ENCODE measurements at places on chromosomes 5 and 9. TPM values are rescaled to one million over a fixed set of nuclear protein-coding genes. Genes with fewer than 3 reads are reported as not detected.

The MARCOL gene
- total RNA-seq: not detected

The OTP gene
- not detected for total RNA-seq

The C9orf50 gene
- not detected for total RNA-seq

The ADCY2 gene
- total RNA-seq: 0.20 TPM

The FOXD4L6 gene
- not detected for total RNA-seq

The CDH18 gene
- total RNA-seq: not detected

The SLC45A2 gene
- not detected for total RNA-seq

- DNase-seq: no peak
Measured at GRCh38 chr9:92641092-92641809, 28.7 kb downstream of the IPPK start.

- no peak for DNase-seq
Measured at GRCh38 chr5:180143656-180144364, 65.2 kb downstream of the RASGEF1C start.

- no peak for DNase-seq
Measured at GRCh38 chr5:16855485-16855884, 80.6 kb downstream of the MYO10 start.

DNA sequence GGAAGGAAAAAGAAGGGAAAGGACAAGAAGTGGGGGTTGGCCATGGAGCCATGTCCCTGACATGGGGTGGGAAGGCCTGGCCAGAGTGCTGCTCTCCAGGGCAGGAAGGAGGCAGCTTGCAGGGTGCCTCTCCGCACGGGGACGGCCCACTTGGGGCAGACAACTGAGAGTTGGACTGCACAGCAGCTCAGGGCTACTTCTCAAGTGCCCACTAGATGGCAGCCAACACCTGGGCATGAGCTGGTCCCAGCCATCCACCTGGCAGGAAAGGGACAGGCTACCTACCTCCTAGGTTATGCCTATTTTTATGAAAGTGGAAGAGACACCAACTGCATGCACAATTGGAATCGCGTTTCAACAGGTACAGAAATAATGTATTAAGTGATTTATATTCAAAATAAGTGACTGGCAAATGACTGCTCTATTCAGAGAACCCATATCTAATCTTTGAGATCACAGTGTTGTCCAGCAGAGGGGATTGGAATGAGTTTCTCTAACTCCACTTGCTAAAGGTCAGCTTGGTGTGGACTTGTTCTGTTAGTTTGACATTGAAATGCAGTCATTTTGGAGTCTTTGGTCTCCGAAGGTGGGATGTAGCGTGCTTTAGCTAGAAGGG, 113.4 kb downstream of the SYK start:
- peak; percentile 80 for DNase-seq

GRCh38 chr9:33082128-33082527, 5.7 kb upstream of the SMU1 start:
- DNase-seq: no peak

GRCh38 chr5:126497506-126497905, 74.3 kb downstream of the GRAMD2B start:
- no peak for DNase-seq

GRCh38 chr9:114804505-114804904, 1.3 kb downstream of the TNFSF15 start:
- DNase-seq: no peak

- no peak for DNase-seq
Measured at GRCh38 chr9:126695186-126695585, 81.5 kb downstream of the LMX1B start.

Data from right cardiac atrium (tissue), 5 donors.